LHCN-M2 (cell line): ENCODE measurements at places on chromosomes 7 and 10. TPM values are rescaled to one million over a fixed set of nuclear protein-coding genes. Genes with fewer than 3 reads are reported as not detected.

- DNase-seq = peak; percentile 54
Observed at GRCh38 chr7:50531928-50532327, 33.3 kb downstream of the DDC start.

DNA sequence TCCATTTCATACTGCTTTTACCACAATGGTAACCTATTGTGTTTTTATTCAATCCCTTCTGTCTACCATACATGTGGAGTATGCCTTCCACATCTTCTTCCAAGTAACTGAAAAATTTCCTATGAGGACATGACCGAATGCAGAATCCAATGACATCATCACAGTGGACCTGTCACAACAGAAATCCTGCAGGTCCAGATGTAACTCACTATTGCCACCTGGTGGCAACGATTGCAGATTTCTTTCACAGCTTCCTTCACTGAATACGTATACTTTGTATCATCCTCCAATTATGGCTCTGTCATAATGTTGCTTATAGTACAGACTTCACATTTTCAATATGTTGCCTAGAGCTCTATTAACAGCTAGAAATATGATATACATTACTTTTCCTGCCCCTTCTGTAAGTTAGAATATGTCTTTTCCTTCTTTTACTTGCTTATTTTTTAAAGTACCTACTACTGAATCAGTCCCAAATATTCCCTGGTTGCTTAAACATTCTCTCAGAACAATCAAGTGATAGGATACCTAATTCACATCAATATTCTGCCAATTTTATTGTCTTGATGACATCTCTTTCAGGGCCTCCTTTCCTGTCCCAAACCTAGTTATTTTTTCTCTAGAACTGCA is 45.4 kb downstream of the SLC13A1 start:
- DNase-seq = peak; percentile 87

DNA sequence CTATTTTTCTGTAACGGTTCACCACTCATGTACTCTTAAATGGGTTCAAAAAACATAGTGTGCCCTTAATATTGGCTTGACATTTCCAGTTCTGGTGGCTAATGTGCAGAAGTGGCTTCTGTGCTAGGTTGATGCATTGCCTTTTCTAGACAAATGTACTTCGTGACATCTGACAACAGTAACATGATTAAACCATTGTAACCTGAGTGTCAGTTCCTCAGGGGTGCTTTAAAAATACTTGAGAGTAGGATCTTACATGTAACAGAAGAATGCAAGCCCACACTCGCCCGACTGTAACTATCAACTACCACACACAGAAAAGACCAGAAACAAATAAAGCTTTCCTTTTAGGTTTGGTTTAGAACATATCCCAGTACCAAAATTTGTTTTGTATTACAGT is 393.4 kb upstream of the NFE2L3 start:
- no peak for DNase-seq

DNA sequence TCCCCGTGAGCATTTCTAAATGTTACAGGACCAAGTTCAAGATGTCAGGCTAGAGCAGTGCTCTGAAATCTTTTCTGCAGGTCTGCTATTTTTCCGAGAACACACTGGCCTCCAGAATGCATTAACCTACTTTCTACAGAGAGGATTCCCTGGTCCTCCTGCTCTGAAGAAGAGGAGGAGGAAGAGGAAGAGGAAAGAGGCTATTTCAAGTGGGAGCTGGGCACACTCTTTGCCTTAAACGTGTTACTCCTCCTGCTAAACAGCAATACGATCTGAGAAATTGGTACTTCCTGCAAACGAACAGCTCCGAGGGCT is 157.4 kb downstream of the FRMD4A start:
- no peak for DNase-seq

- no peak for DNase-seq
Observed at GRCh38 chr7:142957723-142958122, 4.4 kb downstream of the KEL start.

- no peak for DNase-seq
Observed at GRCh38 chr10:53458007-53458406, 685.4 kb upstream of the MBL2 start.

DNA sequence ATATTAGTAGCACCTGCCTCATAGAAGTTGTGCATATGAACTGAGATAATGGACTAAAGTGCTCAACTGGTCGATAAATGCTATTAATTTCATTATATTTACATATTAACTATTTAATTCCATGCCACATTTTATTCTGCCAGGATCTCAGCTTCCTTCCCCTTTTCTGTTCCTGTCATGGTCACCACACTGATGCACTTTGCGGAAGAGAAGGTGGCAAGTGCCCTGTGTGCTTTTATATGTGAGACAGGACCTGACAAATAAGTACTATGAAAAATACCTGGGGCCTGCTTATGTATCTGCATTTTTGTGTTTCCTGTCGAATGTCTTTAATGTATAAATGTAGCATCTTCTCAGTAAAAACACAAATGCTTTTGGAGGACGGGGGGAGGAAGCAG is 12.2 kb downstream of the ATP6V0E2 start:
- no peak for DNase-seq

DNA sequence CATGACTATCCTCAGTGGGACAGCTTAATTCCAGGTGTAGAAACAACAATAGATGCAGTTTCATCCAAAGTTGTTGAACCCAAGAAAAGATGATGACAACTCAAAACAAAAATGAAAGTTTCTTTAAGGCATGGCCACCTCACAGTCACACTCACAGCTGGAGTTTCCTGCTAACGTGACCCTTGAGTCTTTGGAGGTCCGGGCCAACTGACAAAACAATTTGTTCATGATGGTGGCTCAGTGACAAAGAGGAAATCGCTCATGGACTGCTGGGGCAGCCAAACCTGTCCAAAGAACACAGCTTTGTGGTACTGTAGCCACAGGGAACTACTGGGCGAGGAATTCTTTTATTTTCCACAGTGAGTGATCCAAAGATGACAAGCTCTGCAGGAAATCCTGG is 96.0 kb upstream of the JCAD start:
- peak; percentile 26 for DNase-seq

DNA sequence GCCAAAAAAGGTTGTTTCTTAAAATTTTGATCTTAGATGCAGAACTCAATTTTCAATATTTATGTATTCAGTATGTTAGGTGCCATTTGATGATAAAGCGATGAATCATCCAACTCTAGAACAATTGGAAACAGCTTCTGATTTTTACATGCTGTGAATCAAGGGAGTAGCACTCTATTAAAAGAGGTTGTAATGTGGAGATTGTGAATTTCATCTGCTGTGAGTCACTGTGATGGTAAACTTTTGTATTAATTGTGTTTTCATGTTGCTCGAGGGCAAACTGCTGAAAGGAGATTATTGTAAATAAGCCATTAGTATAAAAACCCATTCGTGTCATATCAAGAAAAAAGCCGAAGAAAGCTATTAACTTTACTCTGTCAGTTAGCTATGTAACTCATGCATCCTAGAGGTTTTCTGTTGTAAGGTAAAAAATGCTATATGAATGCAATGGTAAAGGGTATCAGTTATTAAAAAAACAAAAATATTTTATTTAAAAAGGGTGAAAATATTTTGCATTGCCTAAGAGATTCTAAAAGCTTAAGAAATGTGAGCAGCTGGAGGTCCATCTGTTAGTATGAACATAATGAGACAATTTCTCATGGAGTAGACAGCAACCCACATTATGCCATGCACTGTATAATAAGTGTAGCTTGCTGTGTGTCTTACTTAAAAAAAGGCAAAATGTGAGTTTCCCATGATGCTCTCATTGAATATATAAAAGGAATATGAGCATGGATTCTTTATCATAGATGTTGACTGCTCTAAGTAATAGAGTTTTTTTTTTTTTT is 511.0 kb upstream of the PCDH15 start:
- DNase-seq = no peak

DNA sequence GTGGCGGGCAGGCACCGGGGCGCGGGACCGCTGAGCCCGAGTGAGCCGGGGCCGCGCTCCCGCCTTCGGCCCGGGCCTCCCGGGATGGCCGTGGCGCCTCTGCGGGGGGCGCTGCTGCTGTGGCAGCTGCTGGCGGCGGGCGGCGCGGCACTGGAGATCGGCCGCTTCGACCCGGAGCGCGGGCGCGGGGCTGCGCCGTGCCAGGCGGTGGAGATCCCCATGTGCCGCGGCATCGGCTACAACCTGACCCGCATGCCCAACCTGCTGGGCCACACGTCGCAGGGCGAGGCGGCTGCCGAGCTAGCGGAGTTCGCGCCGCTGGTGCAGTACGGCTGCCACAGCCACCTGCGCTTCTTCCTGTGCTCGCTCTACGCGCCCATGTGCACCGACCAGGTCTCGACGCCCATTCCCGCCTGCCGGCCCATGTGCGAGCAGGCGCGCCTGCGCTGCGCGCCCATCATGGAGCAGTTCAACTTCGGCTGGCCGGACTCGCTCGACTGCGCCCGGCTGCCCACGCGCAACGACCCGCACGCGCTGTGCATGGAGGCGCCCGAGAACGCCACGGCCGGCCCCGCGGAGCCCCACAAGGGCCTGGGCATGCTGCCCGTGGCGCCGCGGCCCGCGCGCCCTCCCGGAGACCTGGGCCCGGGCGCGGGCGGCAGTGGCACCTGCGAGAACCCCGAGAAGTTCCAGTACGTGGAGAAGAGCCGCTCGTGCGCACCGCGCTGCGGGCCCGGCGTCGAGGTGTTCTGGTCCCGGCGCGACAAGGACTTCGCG is 534 bp downstream of the FZD9 start:
- no peak for DNase-seq

- DNase-seq = peak; percentile 56
Observed at GRCh38 chr10:58998924-58999713, 177.3 kb upstream of the PHYHIPL start.

DNA sequence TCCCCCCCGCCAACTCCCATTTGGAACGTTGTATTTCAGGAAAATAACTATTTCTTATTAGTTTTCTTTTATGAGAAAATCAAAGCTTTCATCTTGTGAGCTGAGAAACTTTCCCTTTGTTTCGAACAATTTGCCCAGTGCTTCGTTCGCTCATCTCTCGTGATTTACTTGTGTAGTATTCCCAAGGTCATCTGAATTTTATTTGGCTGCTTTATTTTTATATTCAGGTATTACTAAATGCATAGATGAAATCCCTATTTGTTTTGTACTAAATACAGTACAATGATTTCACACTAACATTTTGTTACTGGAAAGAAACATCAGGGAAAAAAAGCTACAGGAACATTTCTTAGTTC is 12.0 kb upstream of the EBLN1 start:
- DNase-seq = no peak

DNA sequence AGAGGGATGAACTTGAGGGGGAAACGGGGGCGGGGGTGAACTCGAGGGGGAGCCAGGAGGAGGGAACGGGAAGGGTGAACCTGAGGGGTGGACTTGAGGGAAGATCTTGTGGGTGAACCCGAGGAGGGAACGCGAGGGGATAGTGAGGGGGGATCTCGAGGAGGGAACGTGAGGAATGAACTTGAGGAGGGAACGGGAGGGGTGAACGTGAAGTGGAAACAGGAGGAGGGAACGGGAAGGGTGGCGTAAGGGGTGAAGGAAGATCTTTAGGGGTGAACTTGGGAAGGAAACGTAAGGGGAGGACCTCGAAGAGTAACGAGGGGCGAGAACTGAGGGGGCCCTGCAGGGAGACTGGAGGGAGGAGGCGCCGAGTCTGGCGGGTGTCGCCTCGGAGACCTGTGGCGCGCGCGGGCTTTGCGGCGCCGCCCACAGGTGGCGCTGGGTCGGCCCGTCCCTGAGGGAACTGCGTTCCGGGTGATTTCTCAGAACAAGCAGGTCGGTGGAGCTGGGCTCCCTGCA is 651 bp downstream of the MYO3A start:
- DNase-seq = no peak

GRCh38 chr10:89929282-89930026 is 228.1 kb downstream of the KIF20B start:
- DNase-seq = no peak

- no peak for DNase-seq
Observed at GRCh38 chr7:127411176-127411575, 18.7 kb upstream of the ZNF800 start.

DNA sequence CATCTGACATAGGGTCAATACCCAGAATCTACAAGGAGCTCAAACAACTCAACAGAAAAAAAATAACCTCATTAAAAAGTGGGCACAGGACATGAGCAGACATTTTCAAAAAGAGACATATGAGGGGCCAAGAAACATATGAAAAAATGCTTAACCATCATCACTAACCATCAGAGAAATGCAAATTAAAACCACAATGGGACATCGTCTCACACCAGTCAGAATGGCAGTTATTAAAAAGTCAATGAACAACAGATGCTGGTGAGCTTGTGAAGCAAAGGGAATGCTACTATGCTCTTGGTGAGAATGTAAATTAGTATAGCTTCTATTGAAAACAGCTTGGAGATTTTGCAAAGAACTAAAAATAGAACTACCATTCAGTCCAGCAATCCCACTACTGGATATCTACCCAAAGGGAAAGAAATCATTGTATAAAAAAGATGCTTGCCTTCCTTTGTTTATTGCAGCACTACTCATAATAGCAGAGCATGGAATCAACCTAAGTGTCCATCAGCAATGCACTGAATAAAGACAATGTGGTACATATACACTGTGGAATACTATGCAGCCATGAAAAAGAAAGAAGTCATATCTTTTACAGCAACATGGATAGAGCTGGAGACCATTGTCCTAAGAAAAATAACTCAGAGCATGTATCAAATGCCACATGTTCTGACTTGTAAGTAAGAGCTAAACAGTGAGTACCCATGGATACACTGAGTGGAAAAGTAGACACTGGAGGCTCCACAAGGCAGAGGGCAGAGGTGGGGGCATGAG is 139.8 kb downstream of the ADARB2 start:
- no peak for DNase-seq

GRCh38 chr10:3935933-3936359 is 150.9 kb upstream of the KLF6 start:
- DNase-seq = peak; percentile 66

Gene CYP17A1
- total RNA-seq = not detected in 2 replicates

Gene ITIH5
- total RNA-seq = not detected in 2 replicates

Gene PRRT4
- total RNA-seq = 0.80 TPM in 1 of 2 replicates, not detected in the other

Gene AGBL3
- 0.38 and 1.0 TPM in 2 replicates for total RNA-seq

Gene GHRHR
- not detected in 2 replicates for total RNA-seq

Gene CABCOCO1
- 0.40 TPM in 1 of 2 replicates, not detected in the other for total RNA-seq

Gene CDNF
- 0.96 and 1.1 TPM in 2 replicates for total RNA-seq

Gene ODAD2
- 0.06 and 0.52 TPM in 2 replicates for total RNA-seq

Gene EN2
- total RNA-seq = 0.19 and 0.69 TPM in 2 replicates
